ENCODE measurements at places on chromosomes 1 and 21. TPM values are rescaled to one million over a fixed set of nuclear protein-coding genes. Genes with fewer than 3 reads are reported as not detected.

DNA sequence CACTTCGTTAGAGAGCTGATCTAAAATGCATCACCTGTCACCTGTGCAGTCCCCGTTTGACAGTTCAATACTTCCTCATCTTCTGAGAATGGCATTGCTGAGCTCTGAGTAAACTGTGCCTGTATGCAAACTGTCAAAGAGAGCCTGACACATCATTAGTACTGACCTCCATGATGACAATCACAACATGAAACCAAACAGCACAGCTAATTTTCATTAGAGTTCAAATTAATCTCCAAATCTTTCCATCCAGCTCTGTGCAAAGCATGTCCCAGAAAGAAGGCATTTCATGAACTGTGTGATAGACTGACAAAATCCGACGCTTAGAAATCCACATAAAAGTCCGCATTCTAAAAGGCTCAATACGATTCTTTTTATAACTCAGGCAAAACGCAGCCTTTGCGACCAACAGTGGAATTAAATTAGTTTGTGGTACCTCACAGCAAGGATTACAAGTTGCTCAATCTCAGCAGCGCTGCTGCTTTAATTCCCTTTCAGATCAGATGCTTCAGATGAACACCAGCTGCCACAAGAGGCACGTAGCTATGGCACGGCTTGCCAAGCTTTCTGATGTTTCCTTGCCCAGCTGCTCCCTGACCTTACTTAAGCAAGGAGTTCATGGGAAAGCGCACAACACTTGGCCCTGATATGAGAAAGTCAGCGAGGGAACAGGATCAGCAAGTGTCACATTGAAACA, 765.5 kb upstream of the PRMT6 start:
- H3K4me3 ChIP-seq = no peak overlapping the region
- no peaks in the 10 kb centered on the region for H3K36me3 ChIP-seq
- H3K27ac ChIP-seq = no peak overlapping the region
- DNase-seq = no peak
- no peaks in the 10 kb centered on the region for H3K27me3 ChIP-seq

DNA sequence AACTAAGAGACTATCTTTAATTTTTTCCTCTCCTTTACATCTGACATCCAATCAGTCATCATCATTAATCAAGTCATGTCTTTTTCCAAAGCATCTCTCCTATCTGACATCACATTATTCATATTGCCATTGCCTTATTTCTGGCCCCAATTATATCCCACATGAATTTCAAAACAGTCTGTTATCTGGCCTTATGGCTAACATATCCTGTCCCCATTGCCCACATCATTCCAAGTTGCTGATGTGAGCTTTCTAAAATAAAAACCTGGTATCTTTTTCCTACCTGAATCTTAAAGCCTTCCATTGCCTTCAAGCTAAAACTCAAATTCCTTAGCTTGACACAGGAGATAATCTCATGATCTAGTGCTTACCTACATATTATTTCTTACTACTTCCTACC, 283.9 kb downstream of the LRRC40 start:
- no peak overlapping the region for H3K27ac ChIP-seq
- no peak for DNase-seq
- no peaks in the 10 kb centered on the region for H3K27me3 ChIP-seq
- H3K36me3 ChIP-seq = no peaks in the 10 kb centered on the region
- no peaks in the 10 kb centered on the region for H3K4me1 ChIP-seq
- no peak overlapping the region for H3K4me3 ChIP-seq

DNA sequence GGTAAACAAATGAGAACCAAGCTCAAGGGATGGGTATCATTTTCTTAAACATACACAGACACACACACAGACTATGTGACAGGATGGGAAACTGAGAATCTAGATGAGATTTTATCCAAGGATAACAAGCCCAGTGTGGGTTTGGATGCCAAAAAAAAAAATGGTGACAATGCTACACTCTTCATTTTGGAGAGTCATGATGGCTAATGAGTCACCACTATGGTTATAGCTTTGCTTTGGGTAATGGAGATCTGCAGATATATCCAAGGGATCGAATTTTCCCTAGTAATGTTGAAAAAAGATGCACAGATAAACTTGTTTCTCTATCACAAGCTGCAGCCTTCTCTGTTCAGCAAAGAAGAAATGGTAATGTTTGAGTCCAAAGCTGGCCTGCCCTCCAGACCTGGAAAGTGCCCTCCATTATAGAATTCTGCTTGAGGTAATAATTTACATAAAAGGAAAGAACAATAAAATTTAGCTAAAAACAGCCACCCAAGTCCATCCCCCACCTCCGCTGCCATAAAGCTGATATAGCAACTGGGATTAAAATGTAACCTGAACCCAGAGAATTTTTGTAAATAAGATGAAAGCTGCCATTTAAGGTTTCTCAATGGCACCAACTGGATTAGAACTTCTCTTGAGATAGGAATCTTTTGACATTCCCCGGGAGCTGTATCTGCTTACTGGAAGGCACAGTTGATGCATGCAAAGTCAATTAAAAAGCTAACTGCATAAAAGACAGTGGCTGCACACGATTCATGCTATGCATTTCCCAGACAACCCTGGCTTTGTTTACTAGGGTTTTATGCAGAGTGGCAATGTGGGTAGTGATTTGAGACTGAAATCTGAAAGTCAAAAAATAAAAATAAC, 395.2 kb upstream of the LYPLAL1 start:
- no peaks in the 10 kb centered on the region for H3K36me3 ChIP-seq
- DNase-seq = no peak
- H3K4me1 ChIP-seq = no peaks in the 10 kb centered on the region
- H3K27ac ChIP-seq = no peak overlapping the region
- no peaks in the 10 kb centered on the region for H3K27me3 ChIP-seq

DNA sequence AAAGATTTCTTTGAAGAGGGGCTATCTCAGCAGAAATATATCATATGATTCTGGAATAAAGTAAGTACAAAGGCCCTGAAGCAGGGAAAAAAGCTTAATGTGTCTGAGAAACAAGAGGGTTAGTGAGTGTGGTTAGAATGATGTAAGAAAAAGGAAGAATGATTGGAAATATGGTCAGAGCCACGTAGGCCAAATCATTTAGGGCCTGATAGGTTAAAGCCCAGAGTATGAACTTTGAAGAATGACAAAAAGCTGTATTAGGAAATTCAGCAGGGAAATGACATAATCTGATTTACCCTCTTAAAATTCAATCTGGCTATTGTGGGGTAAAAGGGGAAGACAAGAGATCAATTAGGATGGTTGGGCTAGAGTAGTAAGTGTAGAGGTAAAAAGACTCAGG, 69.0 kb upstream of the MUTYH start:
- H3K4me1 ChIP-seq = no peaks in the 10 kb centered on the region
- H3K27me3 ChIP-seq = no peaks in the 10 kb centered on the region
- no peaks in the 10 kb centered on the region for H3K36me3 ChIP-seq
- H3K27ac ChIP-seq = no peak overlapping the region

DNA sequence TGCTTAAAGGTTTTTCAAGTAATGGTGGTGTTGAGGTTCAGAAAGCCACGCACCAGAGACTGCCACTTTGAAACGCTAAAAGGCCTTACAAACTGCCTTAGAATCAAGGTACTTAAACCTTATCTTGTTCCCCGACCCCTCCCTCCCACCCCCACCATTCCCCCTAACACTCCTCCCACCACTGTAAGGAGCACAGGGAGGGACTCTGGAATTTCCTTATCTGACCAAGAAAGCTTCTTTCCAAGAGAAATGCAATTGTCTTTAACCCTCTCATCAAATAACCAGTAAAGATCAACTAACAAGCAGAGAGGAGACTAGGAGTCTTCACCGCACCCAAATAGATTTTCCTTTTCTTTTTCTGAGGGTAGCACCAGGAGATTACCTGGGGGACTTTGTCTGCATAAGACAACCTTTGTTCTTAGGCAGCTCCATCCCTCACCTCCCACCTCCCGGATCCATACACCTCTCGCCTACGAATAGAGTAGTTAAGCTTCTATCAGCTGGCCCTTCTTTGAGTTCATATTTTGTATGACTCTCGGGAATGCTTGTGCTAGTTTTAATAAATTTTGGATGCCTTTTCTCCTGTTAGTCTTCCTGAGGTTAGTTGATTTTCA, 137.7 kb upstream of the ADGRL2 start:
- no peaks in the 10 kb centered on the region for H3K36me3 ChIP-seq
- no peak overlapping the region for H3K4me3 ChIP-seq
- H3K27ac ChIP-seq = no peak overlapping the region
- no peak for DNase-seq

DNA sequence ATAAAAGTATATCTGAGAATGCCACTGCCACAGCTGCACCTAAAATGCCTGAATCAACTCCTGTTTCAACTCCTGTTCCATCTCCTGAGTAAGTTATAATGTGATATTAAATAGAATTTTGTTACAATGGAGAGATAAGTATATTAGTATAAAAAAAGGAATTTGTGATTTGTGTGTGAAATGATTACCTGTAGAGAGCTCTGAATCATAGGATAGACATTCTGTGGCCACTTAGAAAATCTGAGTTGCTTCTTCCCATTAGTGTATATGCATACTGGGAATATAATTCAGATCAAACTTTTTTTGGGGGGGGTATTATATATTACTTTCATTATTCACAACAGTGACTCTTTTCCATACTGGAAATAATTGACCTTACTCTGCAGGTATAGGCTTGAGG, 52.9 kb downstream of the SUCO start:
- H3K27ac ChIP-seq = no peak overlapping the region
- no peak overlapping the region for H3K4me3 ChIP-seq
- H3K27me3 ChIP-seq = no peaks in the 10 kb centered on the region
- DNase-seq = no peak
- peaks cover 32% of the 10 kb centered on the region for H3K36me3 ChIP-seq

DNA sequence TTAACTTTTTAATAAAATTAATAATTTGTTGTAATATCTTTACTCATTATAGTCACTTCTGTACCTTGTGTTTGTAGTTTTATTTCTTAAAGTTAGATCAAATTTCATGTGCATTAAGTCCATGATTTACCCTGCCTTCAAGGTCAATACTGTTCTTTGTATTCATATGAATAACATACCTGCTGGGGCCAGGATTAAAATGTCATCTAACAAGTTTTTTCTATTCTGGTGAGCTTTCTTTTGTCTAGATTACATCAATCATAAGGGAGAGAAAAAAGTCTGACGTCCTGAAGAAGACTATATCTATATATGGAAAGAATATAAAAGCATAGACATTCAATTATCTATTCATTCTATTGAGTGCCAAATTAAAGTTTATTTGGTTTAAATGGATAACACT, 232.6 kb downstream of the COL11A1 start:
- H3K4me1 ChIP-seq = no peaks in the 10 kb centered on the region
- no peaks in the 10 kb centered on the region for H3K27me3 ChIP-seq
- peaks cover 16% of the 10 kb centered on the region for H3K36me3 ChIP-seq

GRCh38 chr1:205438213-205439158, 16.6 kb upstream of the LEMD1 start:
- no peak overlapping the region for H3K4me3 ChIP-seq
- no peak overlapping the region for H3K27ac ChIP-seq
- H3K27me3 ChIP-seq = no peaks in the 10 kb centered on the region
- peaks cover 5% of the 10 kb centered on the region for H3K36me3 ChIP-seq
- DNase-seq = no peak

DNA sequence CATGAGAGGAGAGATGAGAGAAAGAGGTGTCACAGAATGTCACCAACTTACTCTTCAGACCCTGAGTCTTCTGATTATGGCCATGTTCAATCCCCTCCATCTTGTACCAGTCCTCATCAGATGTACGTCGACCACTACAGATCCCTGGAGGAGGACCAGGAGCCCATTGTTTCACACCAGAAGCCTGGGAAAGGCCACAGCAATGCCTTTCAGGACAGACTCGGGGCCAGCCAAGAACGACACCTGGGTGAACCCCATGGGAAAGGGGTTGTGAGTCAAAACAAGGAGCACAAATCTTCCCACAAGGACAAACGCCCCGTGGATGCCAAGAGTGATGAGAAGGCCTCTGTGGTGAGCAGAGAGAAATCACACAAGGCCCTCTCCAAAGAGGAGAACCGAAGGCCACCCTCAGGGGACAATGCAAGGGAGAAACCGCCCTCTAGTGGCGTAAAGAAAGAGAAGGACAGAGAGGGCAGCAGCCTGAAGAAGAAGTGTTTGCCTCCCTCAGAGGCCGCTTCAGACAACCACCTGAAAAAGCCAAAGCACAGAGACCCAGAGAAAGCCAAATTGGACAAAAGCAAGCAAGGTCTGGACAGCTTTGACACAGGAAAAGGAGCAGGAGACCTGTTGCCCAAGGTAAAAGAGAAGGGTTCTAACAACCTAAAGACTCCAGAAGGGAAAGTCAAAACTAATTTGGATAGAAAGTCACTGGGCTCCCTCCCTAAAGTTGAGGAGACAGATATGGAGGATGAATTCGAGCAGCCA, 8.0 kb downstream of the ELOA start:
- H3K36me3 ChIP-seq = peaks cover 76% of the 10 kb centered on the region
- no peak overlapping the region for H3K27ac ChIP-seq
- H3K4me3 ChIP-seq = peak overlapping the region; percentile 39
- no peaks in the 10 kb centered on the region for H3K4me1 ChIP-seq
- peak; percentile 58 for DNase-seq
- no peaks in the 10 kb centered on the region for H3K27me3 ChIP-seq

- no peaks in the 10 kb centered on the region for H3K27me3 ChIP-seq
- H3K27ac ChIP-seq = no peak overlapping the region
- no peak for DNase-seq
- no peaks in the 10 kb centered on the region for H3K4me1 ChIP-seq
- peak overlapping the region; percentile 50 for H3K4me3 ChIP-seq
- no peaks in the 10 kb centered on the region for H3K36me3 ChIP-seq
Observed at GRCh38 chr1:6002714-6003501, 10.7 kb upstream of the NPHP4 start.

DNA sequence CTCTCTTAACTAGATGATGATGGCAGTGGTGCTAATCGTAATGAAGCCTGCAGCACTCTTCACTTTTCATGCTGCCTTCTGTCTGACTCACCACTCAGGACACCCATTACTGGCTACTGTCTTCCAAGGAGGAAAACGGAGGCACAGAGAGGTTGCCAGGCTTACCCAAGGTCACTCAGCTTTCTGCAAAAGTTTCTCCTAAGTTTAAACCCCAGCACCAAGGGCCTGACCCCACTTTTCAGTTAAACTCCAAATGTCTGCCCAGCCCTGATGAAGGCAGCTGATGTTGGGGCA, 78.1 kb upstream of the RUNX3 start:
- no peaks in the 10 kb centered on the region for H3K4me1 ChIP-seq
- H3K27ac ChIP-seq = no peak overlapping the region
- H3K4me3 ChIP-seq = no peak overlapping the region
- DNase-seq = no peak
- H3K27me3 ChIP-seq = no peaks in the 10 kb centered on the region

DNA sequence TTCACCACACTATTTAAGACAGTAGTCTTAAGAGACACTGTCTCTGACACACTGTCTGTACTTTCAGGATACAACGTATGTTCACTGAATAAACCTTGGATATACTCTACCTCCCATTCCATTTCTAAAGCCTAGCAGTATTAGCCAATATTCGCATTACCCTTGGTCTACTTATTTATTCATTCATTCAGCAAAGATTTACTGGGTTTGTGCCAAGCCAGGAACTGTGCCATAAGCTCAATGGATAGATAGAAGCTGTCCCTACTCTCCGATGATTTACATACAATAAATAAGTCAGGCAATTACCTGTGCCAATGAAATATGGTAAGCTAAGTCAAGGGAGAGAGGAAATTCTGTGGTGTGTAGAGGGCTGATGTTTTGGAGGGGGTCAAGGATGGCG, 195.2 kb upstream of the RAB4A start:
- H3K4me1 ChIP-seq = no peaks in the 10 kb centered on the region
- DNase-seq = no peak

GRCh38 chr1:112457955-112458354, 50.8 kb upstream of the WNT2B start:
- peaks cover 39% of the 10 kb centered on the region for H3K36me3 ChIP-seq
- H3K27me3 ChIP-seq = no peaks in the 10 kb centered on the region
- H3K4me1 ChIP-seq = no peaks in the 10 kb centered on the region
- no peak for DNase-seq
- H3K27ac ChIP-seq = no peak overlapping the region

The RAP1GAP gene
- total RNA-seq = 6.4 TPM

The OR2T2 gene
- total RNA-seq = not detected

The HSF2BP gene
- 1.5 TPM for total RNA-seq

The S100A7A gene
- total RNA-seq = not detected
